Hematopoietic multipotent progenitor cell treated with erythropoietin and hydrocortisone succinate and interleukin-3 and kit ligand, for 6 days (in vitro differentiated cells): ENCODE measurements at places on chromosomes 6 and 20.

- DNase-seq = no peak
Measured at GRCh38 chr6:159036673-159037072, 8.1 kb downstream of the TAGAP start.

DNA sequence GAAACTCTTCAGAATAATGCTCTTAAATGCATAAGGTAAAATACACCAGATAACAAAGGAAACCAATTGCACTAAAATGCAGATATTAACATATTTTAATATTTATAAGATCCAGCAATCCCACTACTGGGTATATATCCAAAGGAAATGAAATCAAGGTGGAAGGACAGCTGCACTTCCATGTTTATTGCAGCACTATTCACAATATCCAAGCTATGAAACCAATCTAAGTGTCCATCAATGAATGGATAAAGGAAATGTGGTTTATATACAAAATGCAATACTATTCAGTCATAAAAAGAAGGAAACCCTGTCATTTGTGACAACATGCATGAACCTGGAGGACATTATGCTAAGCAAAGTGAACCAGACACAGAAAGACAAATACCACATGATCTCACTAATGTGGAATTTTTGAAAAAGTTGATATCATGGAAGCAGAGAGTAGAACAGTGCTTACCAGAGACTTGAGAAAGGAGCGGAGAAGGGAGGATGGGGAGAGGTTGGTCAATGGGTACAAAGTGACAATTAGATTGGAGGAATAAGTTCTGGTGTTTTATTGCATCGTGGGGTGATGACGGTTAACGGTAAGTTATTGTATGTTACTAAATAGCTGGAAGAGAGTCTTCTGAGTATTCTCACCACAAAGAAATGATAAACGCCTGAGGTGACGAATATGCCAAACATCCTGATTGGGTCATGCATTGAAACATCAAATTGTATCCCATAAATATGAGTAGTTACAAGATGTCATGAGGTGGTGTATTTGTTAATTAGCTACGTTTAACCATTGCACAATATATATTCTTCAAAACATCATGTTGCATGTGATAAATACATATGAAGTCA is 37.9 kb upstream of the RNF24 start:
- DNase-seq = peak; percentile 69

DNA sequence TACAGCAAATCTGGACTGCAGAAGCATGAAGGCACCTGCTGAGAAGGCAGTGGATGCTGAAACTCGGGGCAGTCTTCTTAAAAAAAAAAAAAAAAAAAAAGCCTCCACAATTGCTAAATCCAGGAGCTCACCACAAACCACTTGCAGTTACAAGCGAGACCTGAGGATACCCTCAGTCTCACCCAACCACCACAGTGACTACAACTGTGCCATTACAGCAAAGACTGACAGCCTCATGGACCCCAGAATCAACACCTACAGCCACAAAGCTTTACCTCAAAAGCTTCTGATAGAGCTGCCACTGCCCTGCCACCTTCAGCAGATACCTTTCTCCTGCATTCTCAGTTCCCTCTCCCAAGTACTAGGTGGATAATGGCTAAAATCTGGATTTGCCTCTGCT is 9.0 kb downstream of the COL21A1 start:
- DNase-seq = no peak

GRCh38 chr6:149752600-149753373 is 3.2 kb downstream of the PCMT1 start:
- DNase-seq = peak; percentile 45

DNA sequence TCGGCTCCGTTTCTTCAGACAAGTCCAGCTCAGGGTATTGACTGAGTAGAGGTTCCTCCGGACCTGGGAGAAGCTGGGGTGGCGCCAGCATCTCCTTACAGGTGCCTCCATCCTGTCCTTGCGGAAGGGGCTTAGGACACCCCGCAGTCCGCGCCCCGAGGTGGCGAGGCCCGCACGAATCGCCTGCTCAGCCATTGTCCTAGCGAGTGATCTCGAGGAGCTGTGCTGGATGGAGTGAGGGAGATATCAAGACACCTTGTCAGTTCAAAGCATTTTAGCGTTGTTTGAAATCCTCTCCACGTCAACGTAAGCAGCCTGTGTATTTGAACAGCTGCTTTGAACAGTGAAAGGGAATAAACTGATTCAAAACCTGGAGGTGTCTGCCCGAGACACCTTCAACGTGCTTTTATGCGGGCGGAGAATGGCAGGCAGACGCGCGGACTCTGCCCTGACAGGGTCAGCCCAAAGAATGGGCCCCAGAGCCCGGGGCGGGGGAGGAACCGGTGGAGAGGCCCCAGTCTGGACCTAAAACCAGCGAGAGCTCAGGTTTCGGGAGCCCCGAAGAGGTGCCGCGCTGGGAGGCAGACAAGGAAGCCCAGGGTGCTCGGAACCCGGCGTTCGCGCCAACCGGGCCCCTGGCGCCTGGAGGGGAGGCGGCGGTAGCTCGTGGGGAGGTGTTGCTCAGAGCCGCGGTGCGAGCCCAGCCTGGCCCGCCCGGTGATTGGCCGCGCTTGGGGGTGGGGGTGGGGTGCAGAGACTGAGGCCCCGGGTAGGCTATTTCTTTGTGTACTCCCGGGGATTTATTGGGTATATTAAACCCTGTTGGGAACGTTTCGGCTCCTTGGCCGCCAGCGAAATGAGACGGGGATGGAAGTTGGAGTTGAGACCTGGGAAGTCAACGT is 3.1 kb upstream of the POU3F2 start:
- no peak for DNase-seq

GRCh38 chr6:43088654-43089056 is 12.5 kb downstream of the PTK7 start:
- DNase-seq = no peak

DNA sequence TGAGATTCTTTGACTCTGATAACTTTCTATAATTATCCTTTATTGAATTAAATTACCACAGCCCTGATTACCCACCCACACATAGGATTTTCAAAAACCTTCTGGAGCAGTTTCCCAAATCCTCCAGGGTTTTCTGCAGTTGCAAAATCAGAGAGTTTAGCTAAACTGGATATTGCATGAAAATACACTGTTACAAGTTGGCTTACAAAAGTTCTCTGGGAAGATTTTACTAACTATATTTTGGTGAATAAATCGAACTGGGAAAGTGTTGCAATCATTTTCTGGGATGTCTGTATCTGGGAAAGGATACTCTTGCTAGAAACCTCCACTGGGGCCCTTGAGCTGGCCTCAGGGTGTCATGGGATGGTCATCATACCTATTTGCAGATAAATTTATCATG is 97.6 kb upstream of the STMND1 start:
- no peak for DNase-seq

- no peak for DNase-seq
Measured at GRCh38 chr20:10856237-10857015, 182.6 kb upstream of the JAG1 start.

- DNase-seq = peak; percentile 89
Measured at GRCh38 chr20:50146732-50147662, 6.5 kb downstream of the PEDS1 start.

DNA sequence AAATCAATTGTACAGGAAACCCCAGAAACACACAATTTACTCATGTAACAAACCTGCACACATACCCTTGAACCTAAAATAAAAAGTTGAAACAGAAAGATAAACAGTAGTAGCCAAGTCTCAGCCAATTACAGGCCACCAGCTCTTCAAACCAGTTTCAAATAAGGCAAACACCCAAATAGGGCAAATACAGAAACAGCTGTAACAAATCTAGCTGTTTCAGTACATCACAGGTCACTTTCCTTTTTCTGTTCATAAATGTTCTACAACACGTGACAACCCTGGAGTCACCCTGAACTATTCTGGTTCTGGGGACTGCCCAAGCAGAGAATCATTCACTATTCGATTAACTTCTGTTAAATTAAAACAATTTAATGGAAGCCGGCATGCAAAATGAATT is 329.0 kb downstream of the GJA1 start:
- no peak for DNase-seq

DNA sequence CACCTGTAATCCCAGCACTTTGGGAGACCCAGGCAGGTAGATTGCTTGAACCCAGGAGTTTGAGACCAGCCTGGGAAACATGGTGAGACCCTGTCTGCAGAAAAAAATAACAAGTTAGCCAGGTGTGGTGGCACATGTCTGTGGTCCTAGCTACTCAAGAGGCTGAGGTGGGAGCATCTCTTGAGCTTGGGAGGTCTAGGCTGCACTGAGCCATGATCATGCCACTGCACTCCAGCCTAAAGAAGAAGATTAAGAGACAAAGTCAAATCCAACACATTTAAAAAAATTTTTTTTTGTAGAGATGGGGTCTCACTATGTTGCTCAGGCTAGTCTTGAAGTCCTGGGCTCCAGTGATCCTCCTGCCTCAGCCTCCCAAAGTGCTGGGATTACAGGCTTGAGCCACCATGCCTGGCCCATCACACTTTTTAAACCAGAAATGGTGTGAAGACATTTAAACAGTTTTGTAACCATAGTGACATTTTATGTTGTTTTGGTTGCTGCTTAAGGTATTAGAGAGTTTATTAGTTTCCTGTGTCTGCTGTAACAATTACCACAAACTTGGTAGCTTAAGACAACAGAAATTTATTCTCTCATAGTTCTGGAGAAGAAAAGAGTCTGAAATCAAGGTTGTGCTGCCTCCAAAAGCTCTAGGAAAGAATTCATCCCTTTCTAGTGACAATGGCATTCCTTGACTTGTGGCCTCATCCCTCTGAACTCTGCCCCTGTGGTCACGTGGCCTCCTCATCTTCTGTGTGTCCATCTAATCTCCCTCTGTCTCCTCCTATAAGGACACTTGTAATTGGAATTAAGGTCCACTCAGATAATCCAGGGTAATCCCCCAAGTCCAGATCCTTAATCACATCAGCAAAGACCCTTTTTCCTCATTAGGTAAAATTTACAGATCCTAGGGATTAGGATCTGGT is 104.6 kb upstream of the TNFAIP3 start:
- DNase-seq = no peak

DNA sequence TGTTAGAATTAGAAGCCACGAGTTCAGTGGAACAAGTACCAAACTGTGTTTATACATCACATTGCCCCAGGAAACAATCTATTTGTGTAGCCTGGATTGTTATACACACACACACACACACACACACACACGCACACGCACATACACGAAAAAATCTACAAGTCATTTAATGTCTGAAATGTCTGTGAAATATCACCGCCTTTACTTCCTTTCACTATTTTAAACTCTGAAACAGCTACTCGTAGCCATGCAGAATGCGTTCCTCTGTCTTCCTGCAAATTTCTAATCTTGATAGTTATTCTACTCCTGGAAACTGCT is 84.4 kb upstream of the SCAF8 start:
- DNase-seq = no peak

DNA sequence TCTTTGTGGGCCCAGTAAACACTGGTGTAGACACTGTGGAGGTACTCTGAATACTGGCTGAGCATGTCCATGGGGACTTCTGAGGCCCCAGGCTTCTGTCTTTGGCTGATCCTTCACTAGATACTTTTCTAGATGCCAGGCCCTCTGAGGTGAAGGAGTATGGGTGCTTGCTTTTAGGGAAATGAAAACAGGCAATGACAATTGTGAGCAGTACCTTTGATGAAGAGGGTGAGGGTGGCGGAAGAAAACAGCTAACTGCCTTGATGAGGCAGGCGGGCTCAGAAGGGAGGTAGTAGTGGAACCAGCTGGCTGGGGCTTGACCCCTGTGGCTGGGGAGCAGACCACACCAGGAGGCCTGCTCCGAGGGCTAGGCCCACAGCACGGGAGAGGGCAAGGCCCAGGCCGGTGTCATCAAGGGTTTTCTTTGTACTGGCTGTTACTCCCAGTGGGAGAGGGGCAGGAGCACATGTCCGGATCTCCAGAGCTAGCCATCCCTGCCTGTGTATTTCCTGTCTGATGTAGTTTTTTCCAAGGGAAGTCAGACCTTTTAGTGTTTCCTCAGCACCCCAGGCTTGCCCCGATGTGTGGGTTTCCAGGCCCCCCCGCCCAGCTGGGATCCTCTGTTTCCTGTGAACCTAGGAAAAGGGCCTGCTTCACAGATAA is 3.9 kb downstream of the PLCG1 start:
- DNase-seq = no peak

- DNase-seq = no peak
Measured at GRCh38 chr6:40810171-40810570, 223.0 kb upstream of the LRFN2 start.

GRCh38 chr20:43252761-43253160 is 63.1 kb upstream of the PTPRT start:
- DNase-seq = no peak

- no peak for DNase-seq
Measured at GRCh38 chr20:40720826-40721225, 31.8 kb upstream of the MAFB start.

- DNase-seq = no peak
Measured at GRCh38 chr6:19719691-19720128, 117.5 kb upstream of the ID4 start.

GRCh38 chr6:58073263-58073662 is 755.8 kb downstream of the PRIM2 start:
- DNase-seq = no peak

DNA sequence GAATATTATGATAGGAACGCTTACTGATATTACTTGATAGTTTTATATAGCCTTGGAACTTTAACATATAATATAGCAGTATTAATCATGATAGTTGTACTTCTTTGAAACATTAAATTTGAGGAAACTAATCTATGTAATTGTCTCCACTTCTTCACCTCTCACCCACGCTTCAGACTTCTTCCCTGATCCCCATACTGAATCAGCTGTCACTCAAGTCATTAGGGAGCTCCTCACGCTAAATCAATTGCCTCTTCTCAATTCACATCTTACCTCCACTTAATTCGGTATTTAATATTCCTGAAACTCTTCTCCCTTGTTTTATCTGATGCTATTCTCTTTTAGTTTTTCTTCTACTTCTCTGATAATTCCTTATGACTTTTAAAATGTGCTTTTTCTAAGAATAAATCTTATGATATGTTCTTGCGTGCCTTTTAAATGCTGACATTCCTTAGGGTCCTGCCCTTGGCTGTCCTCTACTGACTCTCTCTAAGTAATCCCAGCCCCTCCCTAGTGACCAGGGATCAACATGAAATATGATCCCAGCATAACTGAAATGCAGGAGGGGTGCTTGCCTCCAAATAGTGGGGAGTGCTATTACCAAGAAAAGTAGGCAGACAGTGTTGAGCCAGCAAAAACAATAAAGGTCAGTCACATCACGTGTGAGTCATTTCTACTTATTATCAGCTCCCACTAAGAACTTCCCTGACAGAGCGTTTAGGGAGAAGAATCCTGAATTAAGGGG is 9.9 kb downstream of the ANKRD66 start:
- DNase-seq = no peak

- DNase-seq = no peak
Measured at GRCh38 chr20:60327971-60328660, 369.9 kb downstream of the CDH26 start.
